Right renal cortex interstitium (tissue), 3 donors: ENCODE measurements at places on chromosomes 5 and 9. TPM values are rescaled to one million over a fixed set of nuclear protein-coding genes. Genes with fewer than 3 reads are reported as not detected.

DNA sequence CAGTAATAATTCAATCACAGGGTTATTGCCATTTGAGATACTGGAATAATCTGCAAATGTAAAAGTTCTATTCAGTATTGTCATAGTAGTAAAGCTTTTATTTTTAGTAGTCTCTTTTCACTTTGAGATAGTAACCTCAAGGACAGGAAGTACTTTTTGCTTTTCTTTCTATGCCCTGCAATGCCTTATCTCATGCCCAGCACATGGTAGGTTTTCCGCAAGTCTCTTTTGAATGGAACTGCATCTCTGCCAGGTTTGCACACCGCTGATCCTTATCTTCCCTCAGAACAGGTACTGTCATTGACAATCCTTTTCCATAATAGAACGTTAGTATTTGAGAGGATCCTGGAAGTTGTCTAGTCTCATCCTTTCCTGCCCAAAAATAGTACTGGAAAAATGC is 91.8 kb upstream of the IFNK start:
- no peak for DNase-seq

DNA sequence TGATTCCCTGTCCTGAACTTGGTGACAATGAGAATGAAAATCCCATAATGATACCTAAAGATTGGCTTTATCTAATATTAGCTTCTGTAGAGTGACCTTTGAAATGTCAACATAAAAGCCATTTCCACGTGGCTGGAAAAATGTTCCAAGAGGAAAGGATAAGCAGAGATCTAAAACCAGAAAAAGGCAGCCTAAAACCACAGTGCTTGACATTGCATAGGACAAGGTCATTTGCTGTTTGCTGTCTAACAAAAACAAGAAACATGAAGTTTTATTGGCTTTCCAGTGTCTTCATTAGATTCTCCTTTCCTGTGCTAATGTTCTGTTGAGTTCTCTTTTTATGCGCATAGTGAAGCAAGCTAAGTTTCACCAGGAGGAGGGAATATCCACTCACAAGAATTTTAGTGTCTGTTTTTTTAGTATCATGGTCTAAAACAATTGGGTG is 44.6 kb downstream of the CPEB4 start:
- no peak for DNase-seq

DNA sequence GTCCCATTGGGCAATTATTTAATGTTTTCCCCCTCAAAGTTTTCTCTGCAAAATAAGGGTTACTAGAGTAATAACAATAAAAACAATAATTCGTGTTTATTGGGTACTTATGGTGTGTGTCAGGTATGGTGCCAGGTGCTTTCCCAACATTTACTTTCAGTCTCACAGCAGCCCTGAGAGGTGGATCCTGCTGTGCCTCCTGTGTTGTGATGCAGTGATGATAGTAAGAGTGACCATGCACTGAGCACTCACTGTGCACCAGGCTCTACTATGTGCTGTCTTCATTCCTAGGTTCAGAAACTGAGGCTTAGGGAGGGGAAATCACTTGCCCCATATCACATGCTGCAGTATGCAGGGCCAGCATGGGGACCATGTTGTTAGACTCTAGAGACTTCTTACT is 15.5 kb downstream of the OTULINL start:
- DNase-seq: no peak

DNA sequence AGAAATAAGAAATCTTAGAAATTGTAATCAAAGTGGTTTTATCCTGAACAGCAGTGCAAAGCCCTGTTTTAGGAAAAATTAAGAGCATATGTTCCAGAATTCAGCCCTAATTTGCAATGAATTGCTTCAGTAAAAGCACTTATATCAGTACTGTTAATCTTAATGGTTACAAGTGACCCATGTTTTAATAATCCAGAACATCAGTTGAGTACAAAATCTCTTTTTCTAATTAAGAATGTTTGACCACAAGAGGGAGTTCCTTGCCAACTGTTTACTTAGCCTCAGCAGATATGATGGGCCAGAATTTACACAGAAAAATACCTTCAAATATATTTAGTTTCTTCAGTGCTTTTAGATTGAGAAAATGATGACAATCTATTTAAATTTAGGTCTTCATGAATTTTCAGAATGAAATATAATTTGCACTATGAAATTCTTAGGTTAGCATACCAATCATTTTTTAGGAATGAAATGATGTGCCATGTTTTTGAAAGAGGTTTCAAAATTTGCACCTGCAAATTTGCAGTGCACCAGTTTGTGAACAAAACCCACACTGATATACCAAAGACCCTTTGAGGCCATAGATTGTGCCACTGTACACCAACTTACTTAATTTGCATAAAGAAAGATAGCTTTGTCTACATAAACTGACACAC is 926.3 kb upstream of the ARRDC3 start:
- peak; percentile 18 for DNase-seq

GRCh38 chr9:124969401-124969800 is 28.5 kb upstream of the GOLGA1 start:
- DNase-seq: no peak

GRCh38 chr9:68476847-68477246 is 63.8 kb downstream of the TMEM252 start:
- DNase-seq: no peak

DNA sequence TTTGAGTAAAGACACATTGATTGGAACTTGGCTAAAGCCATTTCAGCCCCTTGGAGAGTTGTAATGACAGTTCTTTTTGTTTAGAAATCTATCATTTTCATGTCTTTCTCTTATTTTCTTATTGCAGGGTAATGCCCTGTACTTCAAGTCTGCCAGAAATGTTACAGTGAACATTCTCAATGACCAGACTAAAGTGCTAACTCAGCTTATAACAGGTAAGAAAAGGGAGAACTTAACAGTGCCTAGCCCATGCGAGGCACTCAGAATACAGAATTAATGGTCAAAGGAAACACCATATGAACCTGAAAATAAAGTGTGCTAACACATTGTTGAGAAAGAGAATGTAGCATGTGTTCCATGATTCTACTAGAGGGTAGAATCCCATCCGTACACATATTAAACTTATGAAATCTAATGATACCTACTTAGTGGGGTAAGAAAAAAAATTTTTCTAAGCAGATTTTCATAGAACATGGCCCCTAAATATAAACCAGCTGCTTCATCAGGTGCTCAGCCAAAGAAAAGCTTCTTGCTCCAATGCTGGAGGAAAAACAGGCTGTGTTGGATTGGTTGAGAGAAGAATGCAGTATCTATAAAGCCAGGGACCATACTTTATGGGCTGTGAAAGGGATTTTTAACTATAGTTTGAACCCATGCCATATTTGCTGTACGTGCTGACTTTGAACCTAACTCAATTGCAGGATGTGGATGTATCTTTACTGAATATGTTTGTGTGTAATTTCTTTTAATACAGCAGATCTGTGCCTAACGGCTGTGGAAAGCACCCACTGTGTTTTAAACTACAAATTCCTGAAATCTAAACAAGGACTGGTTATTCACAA is 260.8 kb upstream of the PPP1R2B start:
- no peak for DNase-seq

DNA sequence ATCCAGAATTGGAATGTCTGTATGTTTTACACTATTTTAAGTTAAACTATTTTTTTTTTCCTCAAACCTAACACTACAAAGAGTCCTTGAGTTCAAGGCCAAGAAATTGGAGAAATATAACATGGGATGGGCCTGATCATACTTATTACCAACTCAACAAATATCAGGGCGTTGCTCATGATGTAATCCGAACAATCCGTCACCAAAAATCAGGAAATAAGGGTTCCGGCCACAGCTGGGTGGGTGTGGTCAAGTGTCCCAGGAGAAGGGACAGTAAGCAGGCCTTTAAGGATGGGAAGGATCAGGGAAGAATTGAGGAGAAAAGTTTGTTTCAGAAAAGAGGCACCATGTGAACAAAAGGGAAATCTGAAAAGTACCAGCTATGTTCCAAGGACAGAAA is 29.8 kb downstream of the MED27 start:
- no peak for DNase-seq

DNA sequence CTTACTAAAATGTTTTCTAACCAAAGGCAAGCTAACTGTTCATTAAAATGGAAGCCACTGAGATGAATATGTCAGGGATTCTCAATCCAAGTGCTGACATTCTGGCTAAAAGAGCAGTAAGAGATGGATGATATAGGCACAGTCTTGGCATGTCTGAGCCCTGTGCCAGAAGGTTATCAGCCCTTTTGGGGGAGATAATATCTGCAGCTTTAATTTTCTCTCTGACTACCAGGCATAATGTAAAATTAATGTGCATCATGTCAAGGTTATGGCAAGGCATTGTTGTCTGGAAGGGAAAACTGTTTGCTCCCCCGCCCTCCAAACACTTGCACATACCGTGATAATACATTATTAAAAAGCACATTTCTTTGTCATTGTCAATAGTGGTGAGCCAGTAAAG is 609.8 kb downstream of the ZNF608 start:
- DNase-seq: no peak

DNA sequence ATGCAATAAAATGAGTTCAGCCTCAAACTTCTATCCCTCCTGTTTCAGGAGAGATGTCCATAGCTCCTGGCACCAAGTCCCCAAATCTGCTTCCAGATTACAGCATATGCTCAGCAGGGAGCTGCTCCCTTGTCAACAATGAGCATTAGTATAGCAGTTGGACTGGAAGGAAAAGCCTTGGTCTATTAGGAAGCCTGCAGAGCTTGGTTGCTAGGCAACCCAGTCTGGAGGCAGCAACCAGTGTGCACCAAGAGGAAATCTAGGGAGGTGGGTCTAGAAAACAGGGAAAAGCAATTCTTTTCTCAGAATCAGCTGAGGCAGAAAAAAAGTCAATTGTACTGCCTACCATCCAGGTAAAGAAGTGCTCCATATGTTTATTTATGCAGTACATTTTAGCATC is 229.5 kb upstream of the NMUR2 start:
- no peak for DNase-seq

DNA sequence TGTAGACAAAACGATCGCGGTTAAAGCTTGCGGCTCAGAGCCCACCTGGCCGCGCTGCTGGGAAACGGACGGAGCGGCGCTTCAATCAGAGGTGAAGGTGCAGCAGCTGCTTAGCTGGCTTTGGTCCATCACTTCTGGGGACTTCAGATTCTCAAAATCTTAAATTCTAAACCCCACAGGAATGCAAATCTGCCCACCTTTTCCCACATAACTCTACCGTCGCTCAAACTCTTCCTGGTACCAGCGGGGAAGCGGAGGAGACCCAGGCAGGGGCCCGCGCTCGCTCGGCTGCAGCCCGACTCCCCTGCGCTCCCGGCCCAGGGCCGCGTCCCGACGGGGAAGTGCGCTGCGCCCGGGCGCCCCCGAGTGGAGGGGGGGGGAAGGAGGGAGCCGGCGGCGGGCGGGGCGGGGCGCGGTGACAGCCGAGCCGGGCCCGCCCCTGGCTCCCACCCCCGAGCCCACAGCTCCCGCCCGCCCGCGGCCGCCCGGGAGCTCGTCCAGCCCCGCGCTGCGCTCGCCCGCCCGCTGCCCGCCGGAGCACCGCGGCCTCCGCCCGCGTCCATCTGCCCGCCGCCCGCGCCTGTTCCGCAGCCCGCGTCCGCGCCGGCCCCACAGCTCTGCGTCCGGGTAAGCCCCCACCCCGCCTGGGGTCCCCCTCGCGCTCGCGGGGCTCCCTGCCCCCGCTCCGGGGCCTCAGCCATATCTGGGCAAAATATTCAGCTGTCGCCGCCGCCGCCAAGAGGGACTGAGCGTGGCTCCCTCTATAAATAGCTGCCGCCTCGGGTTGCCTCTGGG is at the start of gene TMOD1:
TMOD1 (plus strand) TSS at position 490 of the 795 bp plus-strand sequence. CDS start 22,523 bp downstream, outside the sequence.
- DNase-seq: no peak

- DNase-seq: no peak
Measured at GRCh38 chr5:62708481-62709325, 130.1 kb downstream of the LRRC70 start.

- DNase-seq: no peak
Measured at GRCh38 chr5:148799737-148800527, 26.5 kb upstream of the ADRB2 start.

DNA sequence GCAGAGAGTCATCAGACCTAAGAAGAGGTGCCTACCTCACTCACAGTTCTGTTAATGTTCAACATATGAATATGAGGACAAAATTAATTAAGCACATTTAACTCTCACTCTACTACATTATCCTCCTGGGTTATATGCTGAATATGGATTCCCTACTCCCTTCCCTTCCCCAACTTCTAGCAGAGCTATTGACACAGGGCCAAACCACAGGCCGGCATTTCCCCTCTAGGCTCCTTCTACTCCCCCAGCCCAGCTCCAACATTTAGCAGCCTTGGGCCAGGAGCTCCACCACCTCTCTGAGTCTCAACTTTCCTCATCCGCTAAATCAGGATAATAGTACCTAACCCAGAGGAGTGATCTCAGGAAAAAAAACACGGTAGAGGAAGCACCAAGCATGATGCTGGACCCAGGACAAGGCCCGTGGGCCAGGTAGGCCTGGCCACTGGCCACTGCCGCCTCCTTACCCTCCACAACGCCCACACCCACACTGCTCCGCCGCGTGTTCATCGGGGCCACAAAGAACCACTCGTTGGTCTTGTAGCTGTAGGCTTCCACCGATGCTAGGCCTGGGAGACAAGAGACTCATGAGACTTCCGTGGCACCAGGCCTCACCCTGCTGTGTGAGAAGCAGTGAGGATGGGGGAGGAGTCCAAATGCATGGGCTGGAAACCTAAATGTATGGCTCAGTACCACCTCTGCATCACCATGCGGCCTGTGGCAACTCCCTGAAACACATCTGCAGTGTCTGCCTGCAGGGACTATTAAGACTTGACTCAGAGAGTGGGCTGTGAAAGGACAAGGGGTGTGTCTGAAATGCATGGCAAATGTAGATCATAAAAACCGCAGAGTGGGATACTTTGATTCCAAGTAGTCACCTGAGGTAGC is 98.8 kb downstream of the KLHL3 start:
- no peak for DNase-seq

- no peak for DNase-seq
Measured at GRCh38 chr5:134851307-134851923, 5.6 kb downstream of the C5orf24 start.

DNA sequence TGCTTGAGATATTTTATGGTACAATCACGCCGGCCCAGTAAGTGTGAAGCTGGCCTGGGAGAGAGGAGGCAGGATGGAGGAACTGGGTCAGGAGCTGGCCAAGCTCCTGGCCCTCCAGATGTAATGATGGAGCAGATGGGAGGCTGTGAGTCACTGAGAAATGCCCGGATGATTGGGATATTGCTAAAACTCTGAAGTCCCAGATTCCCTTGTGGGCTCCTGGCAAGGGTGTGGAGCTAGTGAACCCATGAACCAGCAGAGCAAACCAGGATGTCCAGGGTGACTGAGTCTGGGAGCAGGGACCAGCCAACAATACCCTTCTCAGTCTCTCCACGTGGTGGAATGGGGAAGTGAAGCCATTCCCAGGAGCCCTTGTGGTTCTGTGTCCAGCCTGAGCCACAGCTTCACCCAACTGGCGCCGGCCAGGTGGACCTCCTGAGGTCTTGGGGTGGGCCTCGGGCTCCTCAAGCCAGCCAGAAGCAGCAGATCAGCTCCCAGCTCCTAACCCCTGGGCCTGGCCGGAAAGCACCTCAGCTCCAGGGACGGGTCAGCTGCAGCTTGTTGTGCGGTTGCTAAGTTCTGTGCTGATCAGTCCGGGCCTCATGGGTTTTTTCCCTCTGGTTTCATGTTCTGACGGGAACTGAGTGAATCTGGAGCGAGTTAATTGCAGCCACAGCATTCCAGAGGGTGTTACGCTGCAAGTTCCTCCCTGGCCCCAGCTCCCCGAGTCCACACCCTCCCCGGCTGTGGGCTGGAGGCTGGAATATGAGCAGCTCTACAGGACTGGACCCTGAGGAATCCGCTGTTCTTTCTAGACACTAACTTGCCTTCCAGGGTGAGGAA is 37.6 kb downstream of the DUSP1 start:
- peak; percentile 43 for DNase-seq

FBP2 gene
- 0.10 TPM for polyA plus RNA-seq

AGXT2 gene
- polyA plus RNA-seq: 51.6 TPM

RLN1 gene
- polyA plus RNA-seq: 0.47 TPM

BARHL1 gene
- not detected for polyA plus RNA-seq

SNX24 gene
- 21.0 TPM for polyA plus RNA-seq

SPACA9 gene
- 8.4 TPM for polyA plus RNA-seq

SCGB3A1 gene
- 0.75 TPM for polyA plus RNA-seq
